Effector memory CD4-positive, alpha-beta T cell (primary cell): ENCODE measurements at places on chromosomes 1 and 21.

GRCh38 chr1:55673416-55673815 is 458.3 kb upstream of the USP24 start:
- no peak overlapping the region for H3K27ac ChIP-seq
- no peak overlapping the region for H3K4me3 ChIP-seq
- H3K27me3 ChIP-seq = no peaks in the 10 kb centered on the region

GRCh38 chr21:26116456-26117011 is 54.0 kb downstream of the APP start:
- no peak overlapping the region for H3K27ac ChIP-seq
- H3K36me3 ChIP-seq = no peaks in the 10 kb centered on the region
- no peak overlapping the region for H3K4me3 ChIP-seq
- H3K27me3 ChIP-seq = no peaks in the 10 kb centered on the region

- peaks cover 35% of the 10 kb centered on the region for H3K36me3 ChIP-seq
- H3K4me3 ChIP-seq = no peak overlapping the region
- H3K4me1 ChIP-seq = no peaks in the 10 kb centered on the region
Observed at GRCh38 chr21:41805038-41805437, 38.2 kb upstream of the RIPK4 start.

- H3K27me3 ChIP-seq = no peaks in the 10 kb centered on the region
- peaks cover 24% of the 10 kb centered on the region for H3K4me1 ChIP-seq
- no peaks in the 10 kb centered on the region for H3K36me3 ChIP-seq
- no peak overlapping the region for H3K27ac ChIP-seq
- H3K4me3 ChIP-seq = no peak overlapping the region
Observed at GRCh38 chr1:9238134-9238533, 3.6 kb downstream of the H6PD start.

GRCh38 chr1:65722461-65722860 is 70.2 kb upstream of the PDE4B start:
- H3K27me3 ChIP-seq = no peaks in the 10 kb centered on the region
- no peak overlapping the region for H3K4me3 ChIP-seq
- no peaks in the 10 kb centered on the region for H3K4me1 ChIP-seq
- no peak for DNase-seq
- H3K27ac ChIP-seq = no peak overlapping the region
- no peaks in the 10 kb centered on the region for H3K36me3 ChIP-seq

GRCh38 chr21:45372732-45373355 is 32.1 kb upstream of the COL18A1 start:
- no peak for DNase-seq
- H3K27ac ChIP-seq = no peak overlapping the region
- H3K36me3 ChIP-seq = no peaks in the 10 kb centered on the region
- H3K27me3 ChIP-seq = no peaks in the 10 kb centered on the region
- no peak overlapping the region for H3K4me3 ChIP-seq
